ENCODE measurements at places on chromosomes 6 and 20. TPM values are rescaled to one million over a fixed set of nuclear protein-coding genes. Genes with fewer than 3 reads are reported as not detected.

GRCh38 chr6:87903323-87903722, 144.3 kb upstream of the SPACA1 start:
- DNase-seq: no peak

DNA sequence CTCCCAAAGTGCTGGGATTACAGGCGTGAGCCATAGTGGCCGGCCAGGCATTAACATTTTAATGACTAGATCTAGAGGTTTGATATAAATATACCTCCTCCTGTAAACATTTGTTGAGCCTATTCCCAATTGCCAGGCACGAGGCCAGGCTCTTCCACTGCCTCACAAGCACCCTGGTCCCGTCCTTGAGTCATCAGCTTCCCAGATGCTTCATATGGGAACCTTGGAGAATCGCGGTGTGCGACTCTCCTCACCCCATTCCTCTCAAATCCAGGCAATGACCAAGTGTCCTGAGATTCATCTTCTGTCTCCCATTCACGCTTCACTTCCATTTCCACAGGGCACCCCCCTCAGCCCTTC, 35.9 kb upstream of the PIM1 start:
- DNase-seq: no peak

- no peak for DNase-seq
Measured at GRCh38 chr6:135033238-135033637, 21.4 kb downstream of the HBS1L start.

DNA sequence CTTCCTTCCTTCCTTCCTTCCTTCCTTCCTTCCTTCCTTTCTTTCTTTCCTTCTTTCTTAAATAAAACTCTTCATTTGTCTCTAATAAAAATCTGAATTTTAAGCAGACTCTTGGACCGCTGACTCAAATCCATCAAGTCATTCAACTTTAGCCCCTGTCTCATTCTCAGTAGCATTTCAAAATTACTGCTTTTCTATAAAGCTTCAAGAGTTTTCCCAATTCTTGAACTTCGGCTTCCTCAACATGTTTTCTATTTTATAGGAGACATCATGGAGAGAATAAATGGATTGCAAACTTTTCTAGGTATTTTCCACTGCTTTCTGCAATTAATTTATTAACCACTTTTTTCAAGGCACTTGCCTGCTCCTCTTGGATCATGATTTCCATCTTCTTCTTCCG, 497.1 kb upstream of the GJE1 start:
- no peak for DNase-seq

DNA sequence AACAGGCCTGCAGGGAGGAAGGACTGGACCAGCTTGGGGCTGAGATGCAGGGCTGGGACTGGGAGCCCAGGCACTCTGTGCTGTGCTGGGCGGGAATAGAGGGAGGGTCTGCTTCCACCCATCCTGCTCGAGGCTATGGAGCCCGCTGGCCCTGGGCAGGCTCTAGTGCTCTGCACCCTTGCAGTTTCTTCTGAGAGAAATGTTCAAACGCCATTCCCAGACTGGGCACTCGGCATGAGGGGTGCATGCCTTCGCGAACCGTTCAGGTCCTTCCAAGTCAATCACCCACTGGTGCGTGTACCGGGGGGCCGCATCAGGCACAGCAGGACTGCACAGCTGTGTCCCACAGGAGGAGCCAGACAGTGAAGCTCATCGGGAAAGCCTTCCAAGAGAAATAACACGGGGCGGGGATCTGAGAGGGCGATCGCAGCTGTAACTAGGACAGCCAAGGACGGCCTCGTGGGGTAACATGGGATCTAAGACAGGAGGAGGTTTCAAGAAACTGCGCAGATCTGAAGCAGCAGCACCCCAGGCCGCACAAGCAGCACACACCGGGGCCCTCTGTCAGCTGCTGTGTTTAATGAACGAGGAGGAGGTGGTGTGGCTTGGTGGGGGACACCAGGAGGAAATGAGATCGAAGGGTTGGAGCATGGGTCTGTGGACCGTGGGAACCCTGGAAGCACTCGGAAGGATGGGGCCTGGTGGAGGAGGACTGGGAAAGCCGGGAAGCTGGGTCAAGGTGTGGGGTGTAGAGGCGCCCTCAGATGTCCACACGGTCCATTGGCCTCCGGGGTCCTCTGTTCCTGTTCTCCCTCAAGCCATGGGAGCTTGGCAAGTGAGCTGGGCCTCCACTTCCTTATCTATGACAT, 26.1 kb upstream of the PYGB start:
- no peak for DNase-seq

DNA sequence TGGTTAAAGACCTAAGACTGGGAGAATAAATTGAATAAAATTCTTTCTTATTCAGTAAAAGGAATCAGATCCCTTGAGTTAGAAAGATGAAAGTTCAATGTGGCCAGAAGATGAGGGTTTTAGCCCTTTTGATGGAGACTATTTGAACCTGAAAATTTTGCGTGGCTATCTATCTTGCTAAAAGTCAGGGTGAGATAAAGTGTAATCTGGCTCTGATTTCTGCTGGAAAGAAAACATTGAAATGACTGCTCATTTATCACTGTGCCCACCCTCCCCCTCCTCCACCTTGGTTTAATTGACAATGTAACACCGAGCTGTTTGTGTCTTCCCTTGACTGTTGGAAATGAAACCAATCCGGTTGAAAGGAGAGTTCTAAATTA, 32.9 kb upstream of the TCF21 start:
- no peak for DNase-seq

- DNase-seq: no peak
Measured at GRCh38 chr6:17169711-17170110, 67.9 kb downstream of the STMND1 start.

- DNase-seq: no peak
Measured at GRCh38 chr20:9258901-9259300, 190.0 kb downstream of the PLCB4 start.

DNA sequence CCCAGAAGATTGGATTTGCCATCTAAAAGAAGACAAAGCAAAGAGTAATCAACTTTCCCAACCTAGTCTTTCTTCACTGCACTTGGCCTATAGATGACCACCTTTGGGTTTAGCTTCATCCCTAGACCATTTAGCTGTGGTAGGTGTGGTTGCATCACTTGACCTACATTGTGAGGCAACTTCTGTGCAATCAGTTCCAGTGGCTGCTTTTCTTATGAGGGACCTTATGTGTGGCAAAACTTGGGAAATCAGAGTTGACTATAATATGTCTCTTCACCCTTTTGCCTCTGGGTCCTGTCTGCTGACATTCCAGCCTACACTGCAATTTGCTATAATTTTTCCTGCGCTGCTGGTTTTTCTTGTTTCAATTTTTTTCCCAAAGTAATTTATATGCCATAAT, 55.2 kb downstream of the PRDM13 start:
- DNase-seq: no peak

DNA sequence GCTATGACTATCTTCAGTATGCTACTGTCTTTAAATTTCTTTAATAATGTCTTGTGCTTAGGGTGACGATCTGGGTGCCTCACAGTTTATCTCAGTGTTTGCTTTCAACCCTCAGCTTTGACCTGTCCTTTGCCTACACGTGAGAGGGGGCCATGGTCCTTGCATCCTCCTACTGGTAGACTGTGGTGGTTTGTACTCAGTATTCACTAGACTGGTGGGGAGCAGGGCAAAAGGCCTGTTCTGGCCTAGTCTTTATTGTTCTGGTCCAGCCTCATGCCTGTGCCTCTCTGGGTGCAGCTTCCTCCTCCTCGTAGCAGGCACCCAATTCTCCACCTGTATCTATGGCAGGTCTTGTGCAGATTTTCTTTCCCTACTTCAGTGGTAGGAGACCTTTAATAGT, 354.9 kb downstream of the CD109 start:
- no peak for DNase-seq

GRCh38 chr20:52681288-52681687, 290.9 kb upstream of the TSHZ2 start:
- no peak for DNase-seq

- DNase-seq: no peak
Measured at GRCh38 chr20:57835588-57836455, 126.0 kb upstream of the PMEPA1 start.

DNA sequence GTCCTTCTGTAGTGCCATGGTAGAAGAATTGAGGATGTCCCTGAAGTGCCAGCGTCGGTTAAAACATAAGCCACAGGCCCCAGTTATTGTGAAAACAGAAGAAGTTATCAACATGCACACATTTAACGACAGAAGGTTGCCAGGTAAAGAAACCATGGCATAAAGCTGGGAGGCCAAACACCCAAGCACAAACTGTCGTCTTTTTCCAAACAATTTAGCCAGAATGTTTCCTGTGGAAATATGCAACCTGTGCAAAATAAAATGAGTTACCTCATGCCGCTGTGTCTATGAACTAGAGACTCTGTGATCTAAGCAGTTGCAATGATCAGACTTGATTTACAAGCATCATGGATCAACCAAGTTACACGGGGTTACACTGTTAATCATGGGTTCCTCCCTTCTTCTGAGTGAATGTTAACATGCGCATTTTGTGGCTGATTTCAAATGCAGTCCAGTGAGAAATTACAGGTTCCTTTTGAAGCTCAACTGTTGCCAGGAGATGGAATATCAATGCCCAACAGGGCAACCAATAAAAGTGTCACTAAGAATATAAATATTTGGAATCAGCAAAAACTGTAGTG, 674.9 kb downstream of the GRIK2 start:
- DNase-seq: no peak

DNA sequence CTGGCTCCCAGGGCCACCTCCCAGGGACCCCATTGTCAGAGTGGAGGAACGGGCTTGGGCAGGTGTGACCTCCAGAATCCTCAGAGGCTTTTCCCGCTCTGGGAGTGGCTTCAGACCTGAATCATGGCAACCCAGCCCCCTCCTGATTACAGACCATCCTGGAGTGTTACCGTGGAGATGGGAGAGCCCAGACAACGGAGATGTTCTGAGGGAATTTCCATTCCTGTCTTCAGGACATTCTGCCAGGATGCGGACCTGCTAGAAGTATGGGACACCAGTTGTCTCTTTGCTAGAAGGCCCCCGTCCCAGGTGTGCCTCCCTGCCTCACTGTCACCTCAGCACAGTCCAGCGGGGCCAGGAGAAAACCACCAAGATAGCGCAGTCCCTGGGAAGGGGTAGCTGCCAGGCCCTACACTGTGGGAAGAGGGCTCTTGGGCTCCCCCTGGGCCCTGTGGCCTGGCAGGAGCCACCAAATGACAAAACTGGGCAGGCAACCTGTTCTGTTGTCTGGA, 109.9 kb downstream of the PSMB1 start:
- DNase-seq: peak; percentile 58

- no peak for DNase-seq
Measured at GRCh38 chr6:68911334-68911733, 276.3 kb downstream of the ADGRB3 start.

- no peak for DNase-seq
Measured at GRCh38 chr6:18962361-18962905, 575.3 kb downstream of the RNF144B start.

GRCh38 chr6:90892271-90892670, 305.4 kb upstream of the MAP3K7 start:
- no peak for DNase-seq

- DNase-seq: no peak
Measured at GRCh38 chr6:28269492-28269891, 2.5 kb downstream of the ZSCAN26 start.

DNA sequence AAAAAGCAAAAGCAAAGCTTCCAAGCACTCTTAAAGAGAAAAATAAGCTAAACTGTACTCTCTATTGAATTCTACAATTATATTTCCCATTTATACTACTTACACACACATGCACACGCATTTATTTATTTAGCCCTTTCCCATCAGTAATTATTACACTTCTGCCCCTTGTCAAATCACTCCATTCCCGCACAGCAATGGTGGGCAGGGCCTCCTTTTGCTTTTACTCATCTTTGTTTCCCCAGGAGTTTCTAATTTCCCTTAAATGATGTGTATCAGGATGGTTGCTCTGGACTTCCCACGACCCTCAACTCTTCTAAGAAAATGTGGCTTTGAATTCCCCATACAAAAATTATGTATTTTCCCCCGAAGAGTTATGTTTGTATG, 19.9 kb downstream of the PXT1 start:
- DNase-seq: no peak

- DNase-seq: peak; percentile 82
Measured at GRCh38 chr6:147506704-147507114, 1.8 kb upstream of the SAMD5 start.

DNA sequence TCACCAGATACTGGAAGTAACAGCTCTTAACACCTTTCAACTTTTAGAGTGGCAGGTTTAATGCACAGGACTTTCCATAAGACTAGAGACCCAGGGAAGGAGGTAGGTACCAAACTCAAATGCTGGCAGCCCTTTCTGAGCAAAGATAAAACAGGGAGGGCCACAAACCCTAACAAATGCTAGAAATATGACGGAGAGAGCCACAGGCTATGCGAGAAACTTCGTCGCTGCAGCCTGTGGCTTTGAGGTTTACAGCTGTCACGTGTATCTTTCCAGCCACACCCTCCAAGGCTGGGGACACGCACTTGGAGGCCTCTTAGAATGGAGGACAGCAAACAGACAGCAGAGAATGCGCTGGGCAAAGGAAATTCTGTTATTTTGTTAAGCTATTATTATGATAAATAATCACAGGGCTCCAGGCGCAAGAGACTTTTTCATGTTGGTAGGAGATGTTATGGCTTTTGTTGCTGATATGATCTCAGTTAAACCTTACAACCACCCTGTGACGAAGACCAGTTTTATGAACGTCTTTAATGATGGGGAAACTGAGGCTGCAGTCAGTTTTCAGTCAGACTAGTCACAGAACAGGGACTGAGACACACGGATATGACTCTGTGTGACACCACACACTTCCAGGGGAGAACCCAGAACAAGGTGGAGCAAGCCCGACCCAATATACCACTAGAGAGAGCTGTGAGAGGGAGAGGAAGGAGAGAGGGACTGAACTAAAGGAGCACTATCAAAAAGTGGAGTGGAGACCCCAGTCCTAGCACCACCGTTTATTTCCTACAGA, 2.0 kb downstream of the TRAM2 start:
- DNase-seq: no peak

DNA sequence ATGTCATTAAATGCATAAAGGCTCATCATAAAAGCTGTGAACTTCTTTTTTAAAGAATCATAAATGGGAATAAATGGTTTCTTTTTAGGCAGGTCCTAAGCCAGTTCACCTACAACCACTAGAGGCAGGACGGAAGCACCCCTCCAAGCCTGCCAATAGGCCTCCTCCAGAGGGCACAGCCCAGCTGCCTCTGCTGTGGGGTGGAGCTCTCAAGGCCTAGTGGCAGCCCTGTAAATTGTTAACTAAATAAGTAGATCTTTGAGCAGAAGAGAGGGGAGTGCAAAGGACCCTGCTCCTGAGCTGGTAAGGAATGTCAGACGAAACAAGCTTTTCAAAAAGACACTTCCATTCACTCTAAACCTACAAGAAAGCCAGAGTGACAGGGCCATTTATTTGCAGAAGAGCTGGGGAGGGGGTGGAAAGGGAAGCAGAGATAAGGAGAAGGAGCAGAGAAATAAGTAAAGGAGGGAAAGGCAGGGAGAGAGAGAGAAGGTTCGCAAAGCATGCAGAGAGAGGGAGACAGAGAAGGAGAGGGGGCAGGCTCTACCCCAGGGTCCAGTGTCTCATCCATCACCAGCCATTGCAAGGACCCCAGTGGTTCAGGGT, 18.0 kb upstream of the MAFB start:
- no peak for DNase-seq

Gene OR2H2
- total RNA-seq: not detected

Gene SLC22A16
- total RNA-seq: not detected

Gene LIN28B
- not detected for total RNA-seq

Gene CGAS
- 2.0 TPM for total RNA-seq

Gene HCRTR2
- not detected for total RNA-seq

Gene LY6G6C
- total RNA-seq: not detected

Gene ADGRB3
- total RNA-seq: 0.51 TPM

Measured in cardiac septum (tissue), 1 donor.